A549 treated with RU486 at 1 μM for 4 hours (cell line): ENCODE measurements at places on chromosomes 7 and 10. TPM values are rescaled to one million over a fixed set of nuclear protein-coding genes. Genes with fewer than 3 reads are reported as not detected.

EPDR1 gene
- 58.4 to 84.3 TPM (median 80.8 TPM) in 5 replicates for total RNA-seq

GRM8 gene
- total RNA-seq: 0.24 TPM in 1 of 5 replicates, not detected in the others

GNGT1 gene
- not detected in 5 replicates for total RNA-seq

STEAP2 gene
- total RNA-seq: 2.8 to 4.2 TPM (median 3.7 TPM) in 5 replicates

LGI1 gene
- total RNA-seq: not detected in 5 replicates

MACROH2A2 gene
- 24.8 to 31.5 TPM (median 28.6 TPM) in 5 replicates for total RNA-seq

ZNF248 gene
- 2.6 to 6.5 TPM (median 4.0 TPM) in 5 replicates for total RNA-seq

KIAA1549 gene
- 5.7 to 8.2 TPM (median 7.2 TPM) in 5 replicates for total RNA-seq

POLR2J2 gene
- 0.21 to 0.51 TPM (median 0.42 TPM) in 5 replicates for total RNA-seq

PPP1R3C gene
- 8.2 to 14.6 TPM (median 13.5 TPM) in 5 replicates for total RNA-seq

SEMA3A gene
- total RNA-seq: 5.0 to 7.0 TPM (median 6.4 TPM) in 5 replicates

PNLIPRP1 gene
- total RNA-seq: not detected in 5 replicates

ASNS gene
- 53.7 to 70.1 TPM (median 63.1 TPM) in 5 replicates for total RNA-seq

IFIT2 gene
- total RNA-seq: 2.5 to 4.8 TPM (median 3.6 TPM) in 5 replicates

PPP1R9A gene
- total RNA-seq: 2.8 to 4.5 TPM (median 4.3 TPM) in 5 replicates
